ENCODE measurements at places on chromosomes 12 and 14.
A peak's percentile ranks its signal among the peaks of the same experiment; 100 is the strongest.

DNA sequence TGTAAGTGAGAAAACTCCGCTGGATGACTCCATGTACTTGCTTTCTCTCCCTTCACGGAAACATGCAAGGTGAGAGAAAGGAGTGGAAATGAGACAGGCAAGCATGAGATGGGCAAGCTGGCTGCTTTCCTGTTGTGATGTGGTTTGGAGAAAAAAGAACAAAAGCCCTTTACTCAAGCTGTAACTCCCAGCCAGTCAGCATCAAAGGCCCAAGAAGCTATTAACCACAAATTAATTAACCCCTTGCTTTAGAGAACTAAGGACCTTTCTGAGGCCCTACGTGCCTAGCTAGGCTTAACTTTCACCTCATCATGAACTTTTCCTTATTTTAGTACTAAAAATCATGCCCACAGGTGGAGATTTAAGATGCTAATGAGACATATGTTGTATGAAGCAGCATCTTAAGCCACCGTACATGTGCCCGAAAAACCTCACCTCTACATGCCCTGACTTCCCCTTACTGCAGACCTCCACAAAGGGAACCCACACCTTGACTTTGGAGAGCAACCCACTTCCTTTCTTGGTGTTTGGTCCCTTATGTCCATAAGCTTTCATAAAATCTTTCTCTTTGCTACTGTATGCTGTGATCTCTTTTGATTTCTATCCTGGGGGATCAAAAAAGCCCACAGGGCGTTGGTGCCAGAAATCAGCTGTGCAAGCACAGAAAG is 87.0 kb downstream of the GALNT8 start:
- DNase-seq, result no peak

DNA sequence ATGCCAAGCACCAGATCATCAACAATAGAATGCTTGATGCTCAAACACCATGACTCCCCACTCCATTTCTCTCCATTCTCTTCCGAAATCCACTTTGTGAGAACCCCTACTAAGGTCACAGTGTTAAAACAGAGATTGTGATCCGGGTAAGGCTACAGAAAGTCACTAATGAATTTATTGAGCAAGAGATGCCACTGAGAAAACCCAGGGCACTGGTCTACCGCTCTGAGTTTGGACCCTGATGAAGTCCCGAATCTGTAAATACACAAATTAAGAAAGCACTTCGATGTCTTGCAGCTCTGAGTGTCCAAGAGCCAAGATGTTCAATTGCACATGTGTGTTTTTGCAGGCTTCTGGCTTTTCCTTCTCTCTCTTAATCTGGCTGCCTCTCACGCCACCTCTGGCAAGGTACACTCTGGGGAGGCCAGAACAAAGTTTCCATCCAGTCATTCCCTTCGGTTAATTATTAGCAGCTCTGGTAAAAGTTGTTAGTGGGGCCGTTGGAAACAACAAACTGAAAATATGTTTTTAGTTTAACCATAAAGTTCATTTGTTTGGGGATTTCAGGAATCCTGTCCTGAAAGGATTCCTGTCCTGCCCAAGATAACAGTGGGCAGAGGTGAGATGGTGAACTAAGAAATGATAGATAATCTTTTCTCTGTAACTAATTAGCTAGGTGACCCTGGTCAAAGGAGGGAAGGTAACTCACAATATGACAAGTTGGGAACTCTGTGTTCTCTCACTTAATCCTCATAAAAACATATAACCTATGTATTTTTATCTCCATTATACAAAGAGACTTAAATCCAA is 75.4 kb downstream of the BTG1 start:
- DNase-seq, result no peak

DNA sequence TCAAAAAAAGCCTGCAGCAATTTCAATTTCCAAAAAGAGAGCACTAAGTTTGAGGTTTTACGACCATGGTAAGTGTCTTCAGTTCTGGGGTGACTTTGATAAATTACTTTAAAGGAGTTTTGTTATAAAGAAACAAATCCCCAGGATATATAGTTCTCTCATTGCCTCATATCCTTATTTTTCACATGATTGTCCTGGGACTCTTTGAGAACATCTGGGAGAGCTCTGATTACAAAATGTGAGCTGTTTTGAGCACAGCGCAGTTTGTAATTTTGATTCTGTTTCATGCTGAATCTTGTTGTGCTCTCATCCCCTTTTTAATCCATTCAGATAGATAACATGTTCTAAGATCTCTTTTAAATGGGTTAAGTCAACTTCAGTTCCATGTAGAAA is 67.7 kb upstream of the DCN start:
- no peak for DNase-seq

- DNase-seq, result no peak
Measured at GRCh38 chr12:82835217-82835616, 148.5 kb downstream of the TMTC2 start.

- DNase-seq, result no peak
Measured at GRCh38 chr14:60621386-60621785, 27.9 kb downstream of the SIX1 start.

DNA sequence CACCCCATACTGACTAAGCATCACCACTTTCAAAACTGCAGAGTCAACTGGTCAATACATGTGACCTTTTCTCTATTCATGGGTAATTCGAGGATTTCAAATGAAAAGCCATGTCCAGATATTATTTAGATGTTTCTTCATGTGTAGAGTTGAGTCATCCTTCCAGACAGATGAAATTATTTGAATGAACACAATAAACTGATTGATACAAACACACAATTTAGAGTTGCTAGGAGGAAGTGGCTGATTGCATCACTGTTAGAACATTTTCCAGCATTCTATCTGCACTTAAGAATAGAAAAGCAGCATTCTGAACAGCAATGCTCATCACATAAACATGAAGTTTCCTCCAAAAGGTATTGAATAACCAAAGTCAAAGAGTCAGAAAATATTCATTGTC is 273.5 kb upstream of the SOX5 start:
- no peak for DNase-seq

DNA sequence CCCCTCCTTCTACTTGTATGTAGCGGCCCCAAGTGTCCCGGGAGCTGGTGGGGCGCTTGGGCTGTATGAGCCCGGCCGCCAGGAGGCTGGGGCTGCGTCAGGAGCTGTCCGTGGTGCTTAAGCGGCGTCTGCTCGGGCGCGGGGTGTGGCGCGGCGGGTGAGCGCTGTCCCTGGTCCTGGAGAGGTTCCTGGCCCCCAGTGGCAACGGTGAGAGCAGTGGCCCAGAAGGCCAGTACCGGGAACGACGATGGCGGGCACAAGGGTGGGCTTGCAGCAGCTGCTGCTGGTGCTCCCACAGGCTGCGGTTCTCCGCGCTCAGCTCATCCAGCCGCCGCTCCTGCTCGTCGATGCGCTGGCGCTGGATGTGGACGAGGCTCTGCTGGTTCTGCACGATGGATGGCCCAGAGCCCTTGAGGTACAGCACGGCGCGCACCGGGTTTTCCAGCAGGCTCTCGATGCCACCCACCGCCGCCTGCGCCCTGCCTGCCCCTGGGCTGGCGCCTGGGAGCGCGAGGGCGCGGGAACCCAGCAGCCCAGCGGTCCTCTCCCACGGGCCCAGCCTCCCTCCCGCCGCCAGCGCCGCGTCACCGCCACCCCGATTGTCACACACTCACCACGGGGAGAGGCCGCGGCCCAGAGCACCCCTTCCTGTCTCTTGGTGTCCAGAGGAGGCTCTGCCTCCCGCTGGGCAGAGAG is 41.9 kb upstream of the FKBP4 start:
- peak; percentile 36 for DNase-seq

GRCh38 chr12:119695034-119695433 is 27.1 kb downstream of the PRKAB1 start:
- no peak for DNase-seq
